ENCODE measurements at places on chromosomes 12 and 14.

- DNase-seq, result no peak
Measured at GRCh38 chr12:107287436-107288413, 194.4 kb upstream of the CRY1 start.

- DNase-seq, result no peak
Measured at GRCh38 chr14:20512177-20512905, 7.0 kb downstream of the RNASE10 start.

GRCh38 chr12:20097626-20098025, 270.7 kb upstream of the PDE3A start:
- DNase-seq, result no peak

DNA sequence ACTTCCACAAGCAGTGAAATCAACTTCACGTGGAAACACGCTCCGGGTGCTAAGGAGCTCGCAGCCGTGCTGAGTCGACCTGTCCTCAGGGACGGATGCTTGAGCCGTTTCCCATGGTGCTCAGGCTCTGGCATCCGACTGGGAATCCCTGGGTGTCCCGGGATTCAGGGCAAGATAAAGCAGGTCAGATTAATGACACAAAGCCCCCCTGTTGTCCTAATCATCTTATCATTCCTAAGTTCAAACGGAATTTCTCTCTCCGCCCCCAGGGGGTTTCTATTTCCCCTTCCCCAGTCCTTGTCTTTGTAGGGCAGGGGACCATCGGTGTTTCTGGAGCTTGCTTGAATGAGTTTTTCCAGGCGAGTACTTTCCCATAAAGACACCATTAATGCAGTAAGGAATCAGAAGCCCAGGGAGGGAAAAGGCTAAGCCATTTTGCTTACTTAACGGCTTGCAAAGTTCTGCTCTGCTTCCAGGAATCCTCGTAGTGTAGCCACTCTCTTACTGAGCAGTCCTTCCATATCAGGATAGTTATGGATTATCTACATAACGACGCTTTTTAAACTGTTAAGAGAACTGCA, 116.5 kb downstream of the TMEM132C start:
- no peak for DNase-seq

- no peak for DNase-seq
Measured at GRCh38 chr14:71230897-71231296, 323.6 kb downstream of the PCNX1 start.

Measured in uterus (tissue), 4 donors.